Epithelial cell of prostate (primary cell): ENCODE measurements at places on chromosomes 16 and 17.

- DNase-seq, result no peak
These were observed 30.6 kb downstream of the CHD9 start for GRCh38 chr16:53085369-53085843.

DNA sequence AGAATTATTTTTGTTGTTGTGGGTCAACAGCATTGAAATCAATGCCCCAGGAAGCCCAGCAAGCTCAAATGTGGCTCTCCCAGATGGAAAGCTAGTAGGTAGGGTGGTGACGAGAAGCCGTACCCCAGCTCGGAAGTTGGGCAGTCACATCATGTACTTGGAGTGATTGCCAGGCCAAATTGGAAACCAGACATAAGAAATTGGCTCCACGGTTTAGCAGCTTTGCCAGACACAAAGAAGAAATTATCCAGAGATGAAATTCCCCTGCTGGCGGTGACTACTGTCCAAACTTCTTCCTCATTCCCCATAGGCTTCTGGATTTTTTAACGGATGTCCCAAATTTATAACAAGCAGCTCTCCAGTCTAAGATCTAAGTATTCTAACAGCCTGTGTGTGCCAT, 95.9 kb downstream of the OR1D5 start:
- no peak for DNase-seq

- DNase-seq, result no peak
These were observed 48.7 kb downstream of the DNAH17 start for GRCh38 chr17:78528541-78528940.

DNA sequence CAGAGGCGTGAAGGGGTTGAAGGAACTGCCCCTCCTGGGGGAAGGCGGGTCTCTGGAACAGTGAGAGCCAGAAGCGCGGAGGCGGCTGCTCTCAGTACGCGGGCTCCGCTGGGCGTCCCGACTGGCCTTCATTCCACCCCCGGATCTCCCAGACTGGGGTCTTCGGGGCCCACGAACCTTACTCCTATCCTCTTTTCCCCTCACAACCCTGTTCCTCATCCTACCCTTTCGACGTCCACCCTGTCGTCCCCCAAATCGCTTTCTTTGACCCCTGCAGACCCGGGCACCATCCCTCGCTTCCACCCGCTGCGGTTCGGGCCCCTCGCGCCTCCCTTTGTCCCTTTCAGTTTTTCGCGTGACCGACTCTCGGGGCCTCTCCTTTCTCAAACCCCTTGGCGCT, 2114.6 kb downstream of the TP53TG3F start:
- DNase-seq, result no peak

GRCh38 chr17:68326681-68327080, 35.4 kb downstream of the ARSG start:
- no peak for DNase-seq

- no peak for DNase-seq
These were observed 13.9 kb upstream of the GINS3 start for GRCh38 chr16:58378401-58378800.

GRCh38 chr17:71709271-71709890, 411.4 kb upstream of the SOX9 start:
- no peak for DNase-seq

GRCh38 chr17:19322129-19322505, 40.4 kb downstream of the B9D1 start:
- no peak for DNase-seq

- no peak for DNase-seq
These were observed 415 bp downstream of the XYLT1 start for GRCh38 chr16:17470182-17470907.

GRCh38 chr16:370443-370842, at the start of gene MRPL28:
Gene MRPL28, minus strand, starts transcription at chr16:370538. Its CDS starts 320 bp downstream, at chr16:370218.
- peak; percentile 68 for DNase-seq

- no peak for DNase-seq
These were observed 19.1 kb upstream of the HEXD start for GRCh38 chr17:82399041-82399441.

DNA sequence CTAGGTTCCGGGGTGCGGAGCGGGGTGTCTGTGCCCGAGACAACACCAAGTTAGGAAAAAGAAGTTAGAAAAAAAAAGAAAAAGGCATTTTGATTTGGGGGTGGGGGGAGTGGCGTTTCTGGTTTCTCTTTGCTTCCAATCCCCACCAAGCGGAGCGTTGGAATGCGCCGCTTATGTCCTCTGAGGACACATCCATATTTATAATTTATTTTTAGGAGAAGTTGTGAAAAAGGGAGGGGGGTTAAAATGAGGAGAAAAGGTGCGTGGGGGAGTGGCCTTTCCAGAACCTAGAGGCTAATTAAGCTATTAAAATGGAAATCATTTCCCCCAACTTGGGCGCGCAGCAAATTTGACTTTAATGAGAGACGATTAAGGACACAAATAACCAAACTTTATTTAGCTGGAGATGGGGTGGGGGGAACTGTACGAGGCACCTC, 232.1 kb downstream of the MRTFB start:
- DNase-seq, result no peak

DNA sequence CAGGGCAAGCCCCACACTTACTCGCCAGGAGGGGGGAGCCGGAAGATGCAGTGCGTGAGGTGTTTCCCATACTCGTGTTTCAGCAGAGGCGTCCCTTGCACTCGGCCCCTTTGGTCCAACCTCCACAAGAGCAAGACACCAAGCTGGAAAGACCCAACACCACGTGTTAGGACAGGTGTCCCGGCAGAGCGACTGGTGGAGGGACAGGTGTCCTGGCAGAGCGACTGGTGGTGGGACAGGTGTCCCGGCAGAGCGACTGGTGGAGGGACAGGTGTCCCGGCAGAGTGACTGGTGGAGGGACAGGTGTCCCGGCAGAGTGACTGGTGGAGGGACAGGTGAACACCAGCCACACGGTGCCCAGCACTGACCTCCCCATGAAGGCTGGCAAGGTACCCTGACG, 19.4 kb downstream of the IFT140 start:
- no peak for DNase-seq

DNA sequence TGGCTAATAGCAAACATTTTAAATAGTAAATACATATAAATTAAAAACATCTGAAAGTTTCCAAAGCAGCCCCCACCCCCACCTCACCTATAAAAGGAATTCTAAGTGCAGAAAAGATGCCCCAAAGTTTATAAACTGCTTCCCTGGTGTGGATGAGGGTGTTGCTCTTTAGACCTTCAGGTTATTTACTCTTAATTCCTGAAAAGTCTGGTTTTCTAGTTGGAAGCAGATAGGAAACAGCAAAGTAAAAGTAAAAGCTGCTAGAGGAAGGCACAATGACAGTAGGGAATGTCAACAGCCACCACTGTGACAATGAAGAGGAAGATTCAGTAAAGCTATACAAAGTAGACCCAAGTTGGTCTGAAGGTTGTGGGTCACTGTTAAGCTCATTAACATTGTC, 37.8 kb downstream of the SSH2 start:
- DNase-seq, result no peak

- no peak for DNase-seq
These were observed 167.2 kb downstream of the PARN start for GRCh38 chr16:14462811-14463210.

DNA sequence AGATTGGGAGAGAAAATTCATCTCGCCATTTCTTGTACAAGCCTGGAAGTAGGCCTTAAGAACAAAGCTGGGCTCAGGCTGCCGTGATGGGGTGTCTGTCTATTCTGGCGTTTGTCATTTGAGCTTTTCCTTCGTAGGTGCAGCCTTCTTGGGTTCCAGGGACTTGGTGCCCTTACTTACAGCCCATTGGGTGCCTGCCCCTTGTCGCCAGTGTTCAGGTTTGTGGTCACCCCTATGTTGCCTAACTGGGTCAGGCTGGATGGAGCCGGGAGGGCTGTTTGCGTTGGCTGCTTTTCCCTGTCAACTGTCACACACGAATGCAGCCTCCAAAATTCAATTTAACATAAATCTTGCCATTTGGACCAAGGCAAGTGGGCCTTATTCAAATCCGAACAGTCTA, 23.7 kb upstream of the MED9 start:
- no peak for DNase-seq

- DNase-seq, result no peak
These were observed 17.6 kb downstream of the MAP1LC3B start for GRCh38 chr16:87409781-87410180.

- peak; percentile 89 for DNase-seq
These were observed 5.7 kb downstream of the MATCAP1 start for GRCh38 chr16:67177743-67178699.

DNA sequence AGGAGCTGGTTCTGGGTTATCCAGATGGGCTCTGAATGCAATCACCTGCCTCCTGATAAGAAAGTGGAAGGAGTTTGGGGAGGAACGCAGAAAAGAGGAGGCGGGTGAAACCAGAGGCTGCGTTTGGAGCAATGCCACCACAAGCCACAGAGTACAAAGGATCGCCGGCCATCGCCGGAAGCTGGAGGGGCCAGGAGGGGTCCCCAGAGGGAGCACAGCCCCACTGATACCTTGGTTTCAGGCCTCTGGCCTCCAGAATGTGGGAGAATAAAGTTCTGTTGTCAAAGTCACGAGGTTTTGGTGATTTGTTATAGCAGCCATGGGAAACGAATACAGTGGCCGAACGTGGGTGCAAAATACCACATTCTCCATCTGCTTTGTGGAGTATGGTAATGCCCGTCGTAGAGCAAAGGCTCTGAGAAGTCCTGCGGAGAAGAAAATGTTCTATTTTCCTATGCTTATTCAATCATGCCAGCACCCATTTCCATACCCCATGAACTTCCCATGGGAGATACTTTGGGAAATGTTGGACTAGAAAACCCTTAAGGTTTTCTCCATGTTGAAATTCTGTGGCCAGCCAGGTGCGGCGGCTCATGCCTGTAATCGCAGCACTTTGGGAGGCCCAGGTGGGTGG, 51.4 kb downstream of the ZDHHC7 start:
- DNase-seq, result no peak

DNA sequence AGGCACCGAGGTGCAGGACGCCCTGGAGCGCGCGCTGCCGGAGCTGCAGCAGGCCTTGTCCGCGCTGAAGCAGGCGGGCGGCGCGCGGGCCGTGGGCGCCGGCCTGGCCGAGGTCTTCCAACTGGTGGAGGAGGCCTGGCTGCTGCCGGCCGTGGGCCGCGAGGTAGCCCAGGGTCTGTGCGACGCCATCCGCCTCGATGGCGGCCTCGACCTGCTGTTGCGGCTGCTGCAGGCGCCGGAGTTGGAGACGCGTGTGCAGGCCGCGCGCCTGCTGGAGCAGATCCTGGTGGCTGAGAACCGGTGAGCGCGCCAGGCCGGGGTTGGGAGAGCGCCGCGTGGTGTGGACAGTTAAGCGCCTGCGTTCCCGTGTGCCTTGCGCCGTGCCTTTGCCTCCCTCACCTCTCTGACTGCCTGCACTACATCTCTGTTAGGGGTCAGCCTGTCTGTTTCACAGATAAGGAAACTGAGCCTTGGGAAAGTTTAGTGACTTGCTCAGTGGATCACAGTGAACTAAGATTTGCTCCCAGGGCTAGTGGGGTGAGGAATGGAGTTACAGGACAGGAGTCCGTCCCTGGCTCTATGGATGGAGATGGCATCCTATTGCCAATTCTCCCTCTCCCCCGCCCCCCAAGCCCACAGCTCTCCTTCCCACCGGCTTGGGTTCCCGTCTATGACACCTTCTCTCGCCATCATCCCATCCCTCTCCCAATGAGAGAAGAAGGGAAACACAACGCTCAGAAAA, 880 bp downstream of the SARM1 start:
- no peak for DNase-seq

GRCh38 chr17:45904866-45905265, 10.5 kb downstream of the MAPT start:
- no peak for DNase-seq

GRCh38 chr17:73956595-73957465, 246.6 kb upstream of the RPL38 start:
- no peak for DNase-seq

- no peak for DNase-seq
These were observed 42.1 kb upstream of the TOB1 start for GRCh38 chr17:50908140-50908859.

DNA sequence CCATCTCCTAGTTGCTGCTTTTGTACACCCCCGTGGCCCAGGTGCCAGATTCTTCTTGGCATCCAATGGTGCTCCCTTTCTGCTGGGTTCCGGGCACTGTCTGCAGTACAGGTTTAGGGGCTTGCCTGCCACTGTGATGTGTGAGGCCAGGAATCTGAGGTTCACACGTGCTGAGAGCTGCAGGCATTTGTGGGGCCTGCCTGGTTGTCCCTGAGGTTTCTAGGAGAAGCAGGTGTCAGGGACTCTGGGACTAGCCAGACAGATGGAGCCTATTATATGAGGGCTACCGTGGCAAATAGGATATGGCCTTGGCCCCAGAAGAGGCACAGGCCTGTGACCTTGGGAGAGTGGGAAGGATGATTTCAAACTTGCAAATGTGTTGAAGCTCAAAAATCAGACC, 29.3 kb downstream of the NDEL1 start:
- no peak for DNase-seq

DNA sequence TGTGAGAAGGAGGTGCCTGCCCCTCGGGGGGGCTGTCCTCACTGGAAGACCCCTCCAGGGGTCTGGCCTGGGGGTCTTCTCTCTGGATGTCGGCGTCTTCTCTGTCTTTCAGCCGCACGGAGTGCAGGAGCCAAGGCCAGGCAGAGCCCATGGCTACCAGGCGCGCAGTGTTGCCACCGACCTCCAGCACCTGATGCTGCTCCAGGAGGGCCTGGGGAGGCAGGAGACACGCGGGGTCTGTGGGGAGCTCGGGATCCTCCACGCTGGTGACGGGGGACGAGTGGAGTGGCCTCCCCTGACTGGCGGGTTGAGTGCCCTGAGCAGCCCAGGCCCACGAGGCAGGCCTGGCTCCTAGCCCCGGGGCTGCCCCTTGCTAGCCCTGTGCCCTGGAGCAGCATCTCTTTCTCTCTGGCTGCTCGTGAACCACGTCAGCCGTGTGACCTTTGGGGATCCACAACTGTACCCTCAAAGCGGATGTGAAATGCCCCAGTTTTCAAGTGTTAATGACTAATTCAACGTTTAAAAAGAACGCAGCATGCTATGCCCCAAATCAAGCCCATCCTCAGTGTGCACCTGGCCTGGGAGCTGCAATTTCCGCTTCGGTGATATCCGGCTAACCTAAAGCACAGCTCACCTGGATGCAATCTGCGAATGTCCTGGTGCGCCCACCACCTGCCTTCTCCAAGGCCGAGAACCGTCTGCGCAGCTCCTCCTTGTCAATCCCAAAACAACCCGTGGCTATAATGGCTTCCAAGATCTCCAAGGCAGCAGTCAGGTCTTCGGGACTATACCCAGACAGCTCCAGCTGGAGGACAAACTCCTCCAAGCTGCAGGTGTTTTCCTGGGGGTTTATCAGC, 62.9 kb downstream of the IL21R start:
- no peak for DNase-seq

GRCh38 chr16:680625-680945, 375 bp downstream of the STUB1 start:
- DNase-seq, result no peak

DNA sequence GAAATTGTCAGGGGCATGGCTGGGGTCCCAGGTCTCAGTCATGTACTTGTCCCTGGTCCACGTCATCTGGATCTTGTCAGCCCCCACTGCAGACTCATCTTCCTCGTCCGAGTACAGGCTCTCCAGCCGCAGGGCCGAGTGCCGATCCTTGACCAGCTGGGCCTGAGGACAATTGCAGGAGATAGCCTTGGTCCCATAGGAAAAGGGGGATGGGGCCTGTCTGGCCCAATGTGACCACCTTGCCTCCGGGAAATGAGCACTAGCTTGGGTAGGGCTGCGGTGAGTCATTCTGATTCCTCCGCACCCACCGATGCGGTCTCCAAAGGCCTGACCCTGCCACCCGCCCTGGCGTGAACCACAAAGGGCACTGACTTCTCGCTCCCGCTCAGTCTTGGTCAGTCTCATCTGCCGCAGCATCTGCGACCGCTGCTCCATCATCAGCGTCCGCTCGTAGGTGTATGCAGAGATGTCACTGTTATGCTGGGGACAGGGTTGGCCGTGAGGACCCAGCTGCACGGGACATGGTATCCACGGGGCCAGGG, 1.5 kb upstream of the LCAT start:
- no peak for DNase-seq
